ENCODE measurements at places on chromosomes 2 and 18.
A peak's percentile ranks its signal among the peaks of the same experiment; 100 is the strongest.

GRCh38 chr2:239962890-239963591, 62.1 kb downstream of the NDUFA10 start:
- DNase-seq = no peak

GRCh38 chr18:3605954-3606443, 156.0 kb downstream of the TGIF1 start:
- no peak for DNase-seq

- DNase-seq = no peak
Observed at GRCh38 chr2:233447506-233448219, 93.4 kb downstream of the DGKD start.

GRCh38 chr2:69186614-69187013, 173.6 kb downstream of the ANTXR1 start:
- no peak for DNase-seq

DNA sequence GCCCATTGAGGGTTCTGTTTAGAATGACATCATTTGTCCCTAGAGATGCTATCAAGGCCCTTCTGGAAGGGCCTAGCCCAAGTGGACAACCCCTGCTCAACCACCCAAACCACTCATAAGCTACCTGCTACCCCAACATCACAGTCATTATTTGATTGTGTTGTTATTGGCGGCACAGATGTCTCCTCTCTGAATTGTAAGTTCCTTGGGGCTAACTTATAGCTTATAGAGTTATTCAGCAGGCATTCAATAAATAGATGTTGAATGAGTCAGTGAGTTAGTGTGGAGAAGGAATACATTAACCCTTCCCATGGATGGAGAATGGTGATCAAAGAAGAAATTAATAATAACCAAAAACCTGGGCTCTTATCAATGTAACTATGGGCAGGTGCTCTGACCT, 80.0 kb downstream of the ACAA2 start:
- no peak for DNase-seq

GRCh38 chr2:202790676-202791075, 80.9 kb downstream of the ICA1L start:
- no peak for DNase-seq

- DNase-seq = no peak
Observed at GRCh38 chr2:149418065-149418464, 87.7 kb downstream of the LYPD6 start.

- DNase-seq = peak; percentile 43
Observed at GRCh38 chr18:38494065-38494464, 928.5 kb upstream of the CELF4 start.
